ENCODE measurements at places on chromosomes 6 and 20.

DNA sequence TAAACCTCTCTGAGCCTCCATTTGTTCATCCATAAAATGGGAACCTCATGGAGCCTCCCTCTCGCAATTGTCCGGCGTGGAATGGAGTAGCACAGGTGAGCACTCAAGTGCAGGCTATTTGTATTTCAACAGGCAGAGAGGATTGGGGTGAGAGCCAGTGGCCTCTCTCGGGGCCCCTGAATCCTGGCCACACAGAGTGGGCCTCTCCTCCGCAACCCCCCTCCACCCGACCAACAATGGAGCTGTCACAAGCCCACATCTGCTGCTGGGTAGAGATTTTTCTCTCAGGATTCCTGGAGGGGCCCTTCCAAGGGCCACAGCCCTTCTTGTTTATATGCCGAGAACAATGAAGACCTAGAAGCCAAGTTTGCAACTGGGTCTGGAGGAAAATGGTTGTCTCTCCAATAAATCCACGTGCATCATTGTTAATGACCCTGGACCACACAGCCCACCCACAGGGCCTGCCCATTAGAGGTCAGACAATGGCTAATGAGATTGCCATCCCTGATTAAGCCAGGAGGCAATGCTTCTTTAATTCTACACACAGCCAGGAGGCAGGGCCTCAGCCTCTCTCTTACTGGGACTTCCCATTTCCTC lies 233.0 kb downstream of the ANKRD60 start:
- peaks cover 3% of the 10 kb centered on the region for H3K4me1 ChIP-seq
- no peak overlapping the region for H3K4me3 ChIP-seq
- H3K27me3 ChIP-seq, result peaks cover 4% of the 10 kb centered on the region
- H3K27ac ChIP-seq, result no peak overlapping the region

GRCh38 chr20:46937533-46938226 lies 43.0 kb downstream of the EYA2 start:
- DNase-seq, result no peak
- no peaks in the 10 kb centered on the region for H3K4me1 ChIP-seq

- H3K27ac ChIP-seq, result peak overlapping the region; percentile 13
- DNase-seq, result no peak
- H3K4me1 ChIP-seq, result peaks cover 20% of the 10 kb centered on the region
- H3K4me3 ChIP-seq, result no peak overlapping the region
Observed at GRCh38 chr6:38262026-38262425, 377.7 kb downstream of the BTBD9 start.

DNA sequence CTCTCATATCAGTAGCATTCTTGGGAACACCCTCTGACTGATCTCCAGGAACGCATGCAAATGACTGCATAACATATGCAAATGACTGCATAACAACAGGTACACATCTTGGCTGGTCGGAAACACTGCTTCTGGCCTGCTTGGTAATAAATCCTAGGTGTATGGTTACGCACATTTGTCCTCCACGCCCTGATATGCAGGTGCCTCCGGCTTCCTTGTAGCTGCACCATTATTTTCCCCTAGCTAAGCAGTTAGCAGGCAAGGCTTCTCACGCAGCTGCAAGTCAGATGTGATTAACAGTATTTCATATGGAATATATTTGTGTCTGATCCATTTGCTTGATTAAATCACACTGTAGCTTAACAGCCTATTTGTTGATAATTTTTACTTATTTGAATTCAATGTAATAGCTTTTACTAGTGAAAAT lies 5.9 kb downstream of the RPS6KA2 start:
- no peak for DNase-seq
- H3K4me1 ChIP-seq, result peaks cover 11% of the 10 kb centered on the region
- no peaks in the 10 kb centered on the region for H3K27me3 ChIP-seq
- H3K27ac ChIP-seq, result no peak overlapping the region

DNA sequence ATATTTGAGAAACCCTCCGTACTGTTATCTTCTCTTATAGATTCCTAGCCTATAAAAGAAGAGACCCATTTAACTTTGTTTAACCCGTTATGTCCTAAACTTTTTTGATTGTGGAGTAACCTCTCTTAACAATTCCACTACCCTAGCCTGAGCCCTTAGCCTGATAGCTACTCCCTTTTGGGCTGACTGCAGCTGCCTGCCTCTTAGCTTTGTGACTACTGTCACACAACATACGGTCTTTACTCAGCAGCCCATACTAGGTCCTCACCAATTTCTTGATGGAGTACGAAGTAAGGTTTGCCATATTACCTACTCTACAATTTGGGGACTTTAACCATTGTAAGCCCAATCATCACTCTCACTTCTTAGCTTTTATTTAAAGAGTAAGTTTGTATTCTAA lies 72.7 kb downstream of the QRSL1 start:
- peaks cover 5% of the 10 kb centered on the region for H3K36me3 ChIP-seq
- H3K27me3 ChIP-seq, result no peaks in the 10 kb centered on the region
- peaks cover 27% of the 10 kb centered on the region for H3K4me1 ChIP-seq
- peak overlapping the region; percentile 42 for H3K27ac ChIP-seq

Measured in progenitor cell of endocrine pancreas (in vitro differentiated cells).